ENCODE measurements at places on chromosomes 3 and 15. TPM values are rescaled to one million over a fixed set of nuclear protein-coding genes. Genes with fewer than 3 reads are reported as not detected.

GPR176 gene
- 84.3 TPM for total RNA-seq

ECE2 gene
- not detected for total RNA-seq

PLD1 gene
- 81.0 TPM for total RNA-seq

SLC22A14 gene
- 0.14 TPM for total RNA-seq

MOBP gene
- total RNA-seq = 0.95 TPM

GOLGA8J gene
- not detected for total RNA-seq

ALDH1A3 gene
- 52.1 TPM for total RNA-seq

RASGRP1 gene
- total RNA-seq = 0.04 TPM

RAMAC gene
- total RNA-seq = 28.3 TPM

SLC12A8 gene
- total RNA-seq = 0.20 TPM

CD276 gene
- total RNA-seq = 39.8 TPM

PTH1R gene
- total RNA-seq = 0.40 TPM

TMEM40 gene
- total RNA-seq = not detected

SPSB4 gene
- not detected for total RNA-seq

All from pulmonary artery endothelial cell (primary cell).